Fibroblast of the aortic adventitia (primary cell): ENCODE measurements at places on chromosomes 6 and 20. TPM values are rescaled to one million over a fixed set of nuclear protein-coding genes. Genes with fewer than 3 reads are reported as not detected.

The GTPBP2 gene
- total RNA-seq: 32.5 and 61.2 TPM in 2 replicates

The MCM9 gene
- total RNA-seq: 11.2 and 11.4 TPM in 2 replicates

The PSORS1C1 gene
- total RNA-seq: 1.2 and 7.0 TPM in 2 replicates

The KCNB1 gene
- 0.27 and 0.41 TPM in 2 replicates for total RNA-seq

The ISM1 gene
- 1.1 TPM in 1 of 2 replicates, not detected in the other for total RNA-seq

The PCMTD2 gene
- 33.8 and 159 TPM in 2 replicates for total RNA-seq

The PRDM13 gene
- total RNA-seq: not detected in 2 replicates

The SYNCRIP gene
- 90.5 and 95.1 TPM in 2 replicates for total RNA-seq

The C6orf141 gene
- 0.57 and 5.7 TPM in 2 replicates for total RNA-seq

The DYNLT2 gene
- 1.7 and 2.0 TPM in 2 replicates for total RNA-seq

The CST2 gene
- total RNA-seq: 0.36 TPM in 1 of 2 replicates, not detected in the other

The SIRPD gene
- not detected in 2 replicates for total RNA-seq
